ENCODE measurements at places on chromosomes 2 and 18. TPM values are rescaled to one million over a fixed set of nuclear protein-coding genes. Genes with fewer than 3 reads are reported as not detected.

The FIGN gene
- 3.0 TPM for total RNA-seq

The SCN9A gene
- total RNA-seq = 1.0 TPM

The UGT1A4 gene
- total RNA-seq = 3.8 TPM

DNA sequence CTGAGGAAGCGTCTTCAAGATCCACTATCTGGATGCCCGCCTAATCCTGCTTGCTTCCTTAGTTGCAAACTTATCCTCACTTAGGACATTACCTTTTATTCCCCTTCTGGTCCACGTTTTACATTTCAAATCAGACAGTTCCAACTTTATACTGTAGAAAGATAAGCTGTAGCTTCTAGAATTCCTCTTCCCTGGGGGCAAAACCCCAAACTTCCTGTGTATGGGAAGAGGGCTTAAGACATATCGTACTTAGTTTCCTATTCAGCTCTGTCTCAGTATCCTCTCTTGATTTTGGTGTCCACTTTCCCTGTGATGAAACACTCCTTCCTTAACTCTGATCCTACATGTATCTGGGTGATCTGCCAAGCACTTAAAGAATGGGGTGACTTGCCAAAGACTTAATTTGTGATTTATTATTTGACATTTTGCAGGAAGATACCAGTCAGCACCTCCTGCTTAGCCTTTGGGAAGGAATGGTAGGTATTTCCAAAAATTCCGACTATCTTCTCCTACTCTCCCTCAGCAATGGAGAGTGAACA is 245.2 kb downstream of the CDCA7 start:
- no peak for DNase-seq

DNA sequence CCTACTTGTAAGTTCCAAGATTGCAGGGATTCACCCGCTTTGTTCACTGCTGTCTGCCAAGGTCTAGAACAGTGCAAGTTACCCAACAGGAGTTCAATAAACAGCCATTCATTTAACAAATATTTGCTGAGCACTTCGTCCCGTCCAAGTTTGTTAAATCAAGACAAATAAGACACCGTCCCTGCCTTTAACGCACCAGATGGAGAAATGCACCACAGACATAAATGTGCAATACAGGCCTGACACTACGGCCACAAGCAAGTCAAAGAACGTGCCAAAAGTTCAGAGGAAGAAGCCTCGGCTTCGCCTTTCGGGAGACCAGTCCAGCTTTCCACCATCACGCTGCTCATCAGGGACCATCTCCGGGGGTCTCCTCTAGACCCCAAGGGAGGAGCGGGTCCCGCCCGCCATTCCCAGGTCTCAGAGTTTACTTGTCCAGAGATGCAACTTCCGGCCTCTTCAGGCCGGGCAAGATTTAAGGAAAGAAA is 429 bp downstream of the C2orf76 start:
- peak; percentile 28 for DNase-seq

GRCh38 chr2:74472945-74473258 is 422 bp upstream of the MRPL53 start:
- no peak for DNase-seq

GRCh38 chr2:197620133-197620532 is 55.3 kb downstream of the RFTN2 start:
- no peak for DNase-seq

GRCh38 chr18:48418539-48419276 is 9.5 kb upstream of the ZBTB7C start:
- no peak for DNase-seq

DNA sequence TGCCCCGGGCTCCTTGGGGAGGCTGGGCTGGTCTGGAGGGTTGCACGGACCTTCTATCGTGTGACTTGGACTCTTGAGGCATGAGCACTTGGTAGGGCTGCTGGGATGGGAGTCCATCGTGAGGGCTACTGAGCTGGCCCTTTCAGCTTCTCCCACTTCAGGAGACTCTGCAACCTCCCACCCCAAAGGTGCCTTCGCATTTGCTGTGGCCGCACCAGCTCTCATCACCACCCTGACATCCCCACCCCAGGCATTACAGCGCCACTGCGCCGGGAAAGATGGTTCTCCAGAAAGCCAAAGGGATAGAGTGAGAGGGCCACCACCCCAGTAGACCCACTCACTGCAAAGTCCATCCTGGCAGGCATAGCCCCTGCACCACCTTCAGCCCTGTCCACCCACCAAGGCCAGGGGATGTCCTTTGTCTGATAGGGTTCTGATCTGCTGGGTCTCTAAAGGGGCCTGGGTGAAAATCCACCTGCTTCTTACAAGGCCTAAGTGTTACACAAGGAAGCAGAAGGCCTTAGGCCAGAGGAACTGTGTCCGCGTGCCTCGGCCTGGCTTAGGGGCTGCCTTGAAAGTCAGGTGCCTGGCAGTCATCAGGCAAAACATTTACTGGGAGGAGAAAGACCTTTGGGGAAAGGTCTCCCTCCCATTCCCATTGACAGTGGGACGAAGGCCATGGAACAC is 5.1 kb downstream of the EHD3 start:
- DNase-seq = no peak

GRCh38 chr2:136582628-136583205 is 182.6 kb upstream of the THSD7B start:
- DNase-seq = peak; percentile 3
